ENCODE measurements at places on chromosomes 13 and 19.

DNA sequence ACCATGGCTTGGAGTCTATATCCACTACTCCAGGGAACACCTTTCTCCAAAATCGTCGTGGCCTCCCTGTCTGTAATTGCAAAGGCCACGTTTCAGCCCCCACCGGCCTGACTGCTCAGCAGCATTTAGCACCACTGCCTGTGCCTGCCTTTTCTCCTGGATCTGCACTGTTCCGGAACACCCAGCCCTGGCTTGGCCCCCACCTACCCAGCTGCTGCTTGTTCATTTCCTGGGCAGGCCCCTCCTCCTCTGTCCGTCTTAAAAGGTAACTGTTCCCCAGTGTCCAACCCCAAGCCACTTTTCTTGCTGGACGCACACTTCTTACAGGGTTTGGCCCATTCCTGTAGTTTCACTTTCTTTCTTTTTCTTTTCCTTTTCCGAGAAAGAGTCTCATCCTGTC, 8.5 kb upstream of the SYT5 start:
- DNase-seq = no peak

- DNase-seq = no peak
Measured at GRCh38 chr19:43682824-43683661, 13.1 kb upstream of the PLAUR start.

DNA sequence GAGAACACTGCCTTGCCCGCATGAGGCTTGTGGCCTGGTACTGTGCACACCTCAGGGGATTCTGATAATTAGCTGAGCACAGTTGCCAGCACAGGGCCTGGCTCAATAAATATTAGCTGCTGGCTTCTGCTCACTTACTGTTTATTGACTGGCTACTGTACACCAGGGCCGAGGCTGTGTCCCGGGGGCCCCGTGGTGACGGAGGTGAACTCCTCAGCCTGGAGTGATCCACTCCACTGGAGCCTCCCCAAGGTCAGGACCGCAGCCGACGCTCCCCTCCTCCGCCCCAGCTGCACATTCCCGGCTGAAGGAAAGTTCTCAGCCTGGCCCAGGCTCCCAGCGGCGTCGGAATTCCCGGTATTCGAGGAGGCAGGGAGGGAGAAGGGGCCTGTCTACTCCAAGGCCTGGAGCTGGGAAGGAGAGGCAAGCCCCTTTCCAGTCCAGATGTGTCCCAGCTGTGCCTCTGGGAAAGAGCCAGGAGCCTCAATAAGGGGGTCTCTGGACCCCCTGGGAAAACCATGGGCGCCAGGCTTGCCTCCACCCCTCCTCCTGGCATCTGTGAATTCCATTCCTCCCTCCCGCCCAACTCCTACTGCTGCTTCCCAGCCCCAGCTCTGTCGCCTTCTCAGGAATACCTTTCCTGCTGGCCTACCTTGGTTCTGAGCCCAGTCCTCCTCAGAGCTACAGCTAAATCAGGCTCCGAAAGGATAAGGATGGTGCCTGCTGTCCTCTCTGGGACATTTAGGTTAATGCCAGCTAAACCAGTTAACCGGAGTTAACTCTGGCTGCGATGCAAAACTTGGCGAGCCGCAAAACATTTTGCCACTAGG, 7.3 kb downstream of the RPS16 start:
- DNase-seq = no peak

GRCh38 chr13:25501231-25501630, 129.5 kb downstream of the ATP8A2 start:
- no peak for DNase-seq

GRCh38 chr19:19600793-19601330, 17.6 kb downstream of the PBX4 start:
- DNase-seq = no peak

GRCh38 chr13:32823597-32823996, 192.6 kb upstream of the KL start:
- DNase-seq = no peak

- DNase-seq = no peak
Measured at GRCh38 chr13:80555796-80556678, 215.1 kb upstream of the SPRY2 start.

GRCh38 chr13:101258509-101258908, 157.8 kb downstream of the NALCN start:
- DNase-seq = no peak

- no peak for DNase-seq
Measured at GRCh38 chr19:21699197-21699596, 68.2 kb downstream of the ZNF100 start.

DNA sequence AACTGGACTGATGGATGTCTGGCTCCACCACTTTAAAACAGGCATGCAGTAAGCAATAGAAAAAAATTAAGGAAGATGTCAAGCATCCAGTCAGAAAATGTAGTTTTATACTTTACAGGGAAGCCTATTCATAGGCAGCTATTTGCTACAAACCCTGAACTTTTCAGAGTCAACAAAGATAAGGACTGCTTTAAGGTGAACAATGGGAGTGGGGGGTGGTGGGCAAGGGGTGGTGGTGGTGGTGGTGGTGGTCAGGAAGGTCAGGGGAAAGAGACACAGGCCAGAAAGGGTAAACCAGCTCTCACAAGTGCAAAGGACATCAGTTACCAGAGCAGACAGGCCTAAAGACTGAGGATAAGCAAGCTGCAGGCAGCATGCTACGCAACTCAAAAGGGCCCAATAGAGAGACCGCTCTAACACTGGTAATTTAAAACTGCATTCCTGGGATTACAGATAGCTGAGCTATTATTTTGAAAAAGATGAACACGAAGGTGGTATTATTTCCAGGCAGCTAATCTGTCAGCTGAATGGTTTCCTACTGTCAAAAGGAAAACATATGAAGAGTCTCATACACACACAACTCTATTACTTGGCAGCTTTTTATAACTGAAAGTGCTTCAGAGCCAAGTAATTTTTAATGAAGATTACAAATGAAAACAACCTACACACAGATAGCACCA, 14.8 kb downstream of the BRD4 start:
- no peak for DNase-seq

- no peak for DNase-seq
Measured at GRCh38 chr19:18435178-18435841, 2.6 kb downstream of the ISYNA1 start.

DNA sequence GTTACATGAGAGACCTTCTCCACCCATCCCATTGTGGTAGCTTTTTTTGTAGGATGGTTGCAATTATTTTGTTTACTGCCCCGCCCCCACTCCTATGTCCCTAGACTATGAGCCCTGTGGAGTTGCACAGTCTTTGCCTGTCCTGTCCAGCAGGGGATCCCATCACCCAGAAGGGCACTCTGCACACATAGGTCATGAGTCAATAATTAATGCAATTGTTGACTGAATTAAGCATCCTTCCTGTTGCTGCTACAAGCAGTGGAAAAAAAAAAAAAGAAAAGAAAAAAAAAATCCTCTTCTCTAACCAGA, 14.2 kb downstream of the C19orf81 start:
- DNase-seq = no peak

DNA sequence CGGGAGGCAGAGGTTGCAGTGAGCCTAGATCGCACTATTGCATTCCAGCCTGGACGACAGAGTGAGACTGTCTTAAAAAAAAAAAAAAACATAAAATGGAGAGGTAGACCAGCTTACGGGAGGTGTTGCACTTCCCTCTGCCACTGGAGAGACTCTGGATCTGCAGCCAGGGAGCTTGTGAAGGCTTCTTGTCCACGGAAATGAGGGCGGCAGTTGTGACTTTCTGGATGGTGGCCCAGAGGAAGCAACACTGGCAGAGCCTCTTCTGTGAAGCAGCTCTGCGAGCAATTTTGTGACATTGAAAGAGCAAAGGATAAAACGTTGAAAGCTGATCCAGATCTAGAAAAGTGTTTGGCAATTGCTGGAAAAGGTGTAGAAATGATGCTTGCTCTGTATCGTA, 10.4 kb downstream of the SPINT2 start:
- no peak for DNase-seq

DNA sequence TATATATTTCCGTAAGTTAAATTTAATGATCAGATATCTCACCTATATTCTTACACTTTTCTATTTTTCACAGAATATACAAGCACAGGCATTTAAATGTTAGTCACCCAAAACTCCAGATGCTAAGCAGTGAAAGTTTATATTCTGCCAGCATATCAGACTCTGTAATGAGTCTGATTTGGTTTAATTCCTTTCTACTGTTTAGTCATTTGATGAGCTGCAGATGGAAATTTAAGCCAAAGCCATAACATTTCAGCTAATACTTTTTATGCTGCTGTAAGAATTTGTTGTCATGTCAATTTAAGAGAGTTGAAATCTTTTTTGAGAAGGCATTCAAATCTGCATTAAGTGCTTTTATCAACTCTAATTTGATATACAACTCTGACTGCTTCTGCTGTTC, 8.0 kb downstream of the FRY start:
- DNase-seq = no peak

- DNase-seq = no peak
Measured at GRCh38 chr13:98873377-98874028, 104.4 kb downstream of the DOCK9 start.

- DNase-seq = no peak
Measured at GRCh38 chr19:39253374-39254149, 4.9 kb upstream of the IFNL4 start.

- peak; percentile 34 for DNase-seq
Measured at GRCh38 chr19:2627319-2627829, 75.1 kb downstream of the GNG7 start.

DNA sequence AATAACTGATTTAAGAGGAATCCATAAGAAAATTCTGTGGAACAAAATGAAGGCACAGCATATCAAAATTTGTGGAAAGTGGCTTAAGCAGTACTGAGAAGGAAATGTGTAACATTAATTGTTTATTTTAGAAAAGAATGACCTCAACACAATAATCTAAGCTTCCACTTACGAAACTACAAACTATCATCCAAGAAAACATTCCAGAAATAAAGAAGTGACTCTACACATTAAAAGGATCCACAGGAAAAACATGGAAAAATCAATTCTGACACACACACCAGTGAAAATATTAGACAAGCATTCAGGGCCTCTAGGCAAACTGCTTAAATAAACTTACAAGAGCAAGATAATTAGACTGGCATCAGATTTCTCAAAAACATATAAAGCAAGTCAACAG, 14.0 kb downstream of the EXOSC8 start:
- DNase-seq = no peak

GRCh38 chr19:51434456-51434855, 17.0 kb upstream of the SIGLEC10 start:
- no peak for DNase-seq

GRCh38 chr19:46821512-46822409, 28.9 kb downstream of the AP2S1 start:
- peak; percentile 17 for DNase-seq

- peak; percentile 2 for DNase-seq
Measured at GRCh38 chr19:53432088-53432661, 391 bp downstream of the ZNF761 start.

- DNase-seq = peak; percentile 49
Measured at GRCh38 chr19:1252221-1252820, 3.9 kb downstream of the MIDN start.

- no peak for DNase-seq
Measured at GRCh38 chr13:65943024-65943423, 1287.1 kb downstream of the PCDH9 start.

DNA sequence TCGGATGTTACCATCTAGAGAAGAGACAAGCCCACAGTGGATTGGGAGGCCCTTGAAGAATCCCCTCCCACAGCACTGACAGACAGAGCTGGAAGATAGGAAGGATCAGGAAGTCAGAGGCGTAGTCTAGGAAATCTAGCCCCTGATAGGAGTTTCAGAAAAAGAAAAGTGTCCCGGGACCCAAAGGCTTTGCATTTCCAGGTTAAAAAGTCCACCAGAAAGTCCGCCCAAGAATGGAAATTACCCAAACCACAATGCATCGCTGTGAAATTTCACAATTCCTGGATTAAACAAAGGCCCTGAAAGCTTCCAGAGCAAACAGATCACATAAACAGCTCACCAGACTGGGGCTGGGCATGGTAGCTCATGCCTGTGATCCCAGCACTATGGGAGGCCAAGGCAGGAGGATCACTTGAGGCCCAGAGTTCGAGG, 146.9 kb downstream of the KDM4B start:
- DNase-seq = no peak
